Esophagus muscularis mucosa (tissue), 4 donors: ENCODE measurements at places on chromosomes 4 and X.

DNA sequence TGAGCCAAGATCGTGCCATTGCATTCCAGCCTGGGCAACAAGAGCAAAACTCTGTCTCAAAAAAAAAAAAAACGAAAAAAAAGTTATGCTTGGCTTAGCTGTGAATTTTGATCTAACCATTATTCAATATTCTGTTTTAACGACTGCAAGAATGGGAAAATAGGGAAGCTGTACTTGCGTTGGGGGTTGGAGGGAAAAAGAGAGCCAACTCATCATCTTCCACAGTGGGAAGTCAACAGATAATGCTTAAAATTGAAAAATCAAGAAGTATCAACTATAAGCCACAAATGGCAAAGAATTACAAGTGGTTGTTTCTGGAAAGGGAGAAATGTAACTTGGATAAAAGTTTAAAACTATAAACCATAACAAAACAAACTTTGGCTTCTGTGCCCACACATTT, 2.9 kb downstream of the TEC start:
- DNase-seq, result no peak

DNA sequence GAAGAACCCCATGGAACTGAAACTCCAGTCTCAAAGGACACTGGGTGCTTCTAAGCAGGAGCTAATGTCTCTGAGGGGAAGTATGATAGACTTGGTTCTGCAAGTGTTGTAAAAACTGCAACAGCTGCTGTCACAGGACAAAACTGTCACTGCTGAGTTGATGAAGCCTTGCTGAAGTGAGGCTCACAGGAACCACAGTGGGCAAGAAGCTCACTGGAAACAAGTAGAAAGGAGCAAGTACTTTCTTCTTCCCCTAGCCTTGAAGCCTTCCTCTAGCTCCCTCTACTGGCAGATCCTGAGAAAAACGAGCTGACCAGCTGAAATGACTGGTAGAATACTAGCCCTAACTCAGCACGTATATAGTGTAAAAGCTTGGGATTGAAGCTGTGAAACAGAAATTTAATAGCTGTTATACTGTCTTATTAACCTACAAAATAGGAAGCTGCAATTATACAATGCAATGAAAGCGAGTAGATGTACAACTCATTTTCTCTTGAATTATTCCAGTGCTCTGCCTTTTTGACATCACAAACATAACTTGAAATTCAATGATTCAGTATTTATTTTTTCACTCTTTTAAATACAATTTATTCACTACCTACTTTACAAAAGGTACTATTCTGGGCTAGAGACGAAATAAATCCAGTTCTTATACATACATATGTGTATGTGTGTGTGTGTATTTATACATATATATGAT, 91.4 kb downstream of the GABRB1 start:
- no peak for DNase-seq

- DNase-seq, result no peak
Observed at GRCh38 chrX:63488546-63489373, 137.6 kb upstream of the SPIN4 start.

DNA sequence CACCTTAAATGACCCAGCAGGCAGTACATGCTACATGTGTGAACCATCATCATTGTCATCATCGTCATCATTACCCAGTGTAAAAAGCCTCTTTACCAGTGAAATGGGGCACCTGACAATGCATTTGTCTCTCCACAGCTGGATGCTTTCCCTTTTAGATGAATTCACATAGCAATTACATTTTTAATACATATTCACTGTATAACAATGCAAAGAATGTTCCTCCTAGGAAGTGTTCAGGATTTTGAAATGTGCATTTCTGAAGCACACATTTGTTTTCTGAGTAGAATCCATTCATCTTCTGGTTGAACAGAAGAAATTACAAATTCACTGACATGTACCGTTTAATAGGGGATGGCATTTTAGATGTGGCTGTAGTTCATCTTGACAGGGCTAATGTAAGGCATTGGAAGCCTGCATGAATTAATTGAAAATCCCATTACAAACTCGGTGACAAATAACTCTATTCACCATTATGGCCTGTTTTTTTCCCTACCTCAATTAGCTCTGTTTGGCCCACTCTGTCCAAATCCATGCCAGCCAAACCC, 111.1 kb downstream of the SH3RF1 start:
- DNase-seq, result no peak

DNA sequence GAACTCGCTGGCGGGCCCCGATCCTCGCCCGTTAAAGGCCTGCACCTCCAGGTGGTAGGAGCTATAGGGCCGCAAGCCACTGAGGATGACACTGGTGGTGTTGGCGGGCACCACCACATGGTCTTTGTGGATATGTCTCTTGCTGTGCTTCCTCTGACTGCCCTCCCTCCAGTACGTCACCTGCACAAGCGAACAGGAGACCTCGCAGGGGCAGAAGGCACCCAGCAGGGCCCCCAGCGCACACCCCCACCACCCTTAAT, 20.7 kb downstream of the L1CAM start:
- DNase-seq, result no peak

GRCh38 chr4:158964114-158964727, 138.7 kb upstream of the RAPGEF2 start:
- DNase-seq, result no peak

DNA sequence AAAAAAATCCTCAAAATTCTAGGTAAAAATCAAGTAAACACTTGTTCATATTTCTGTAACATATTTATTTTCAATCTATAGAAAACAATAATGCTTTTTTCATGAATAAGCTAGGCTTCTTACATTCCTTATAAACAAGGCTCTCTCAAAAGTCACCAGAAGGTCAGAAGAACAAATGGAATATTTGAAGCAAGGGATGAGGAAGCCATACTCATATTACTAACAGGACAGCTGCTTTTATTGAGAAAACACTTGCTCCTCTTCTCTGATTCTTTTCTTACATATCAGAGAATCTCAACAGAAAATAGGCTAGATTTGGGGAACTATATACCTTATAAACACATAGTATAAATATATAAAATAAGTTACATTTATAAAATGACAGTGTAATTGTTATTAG, 67.9 kb downstream of the METTL14 start:
- no peak for DNase-seq

DNA sequence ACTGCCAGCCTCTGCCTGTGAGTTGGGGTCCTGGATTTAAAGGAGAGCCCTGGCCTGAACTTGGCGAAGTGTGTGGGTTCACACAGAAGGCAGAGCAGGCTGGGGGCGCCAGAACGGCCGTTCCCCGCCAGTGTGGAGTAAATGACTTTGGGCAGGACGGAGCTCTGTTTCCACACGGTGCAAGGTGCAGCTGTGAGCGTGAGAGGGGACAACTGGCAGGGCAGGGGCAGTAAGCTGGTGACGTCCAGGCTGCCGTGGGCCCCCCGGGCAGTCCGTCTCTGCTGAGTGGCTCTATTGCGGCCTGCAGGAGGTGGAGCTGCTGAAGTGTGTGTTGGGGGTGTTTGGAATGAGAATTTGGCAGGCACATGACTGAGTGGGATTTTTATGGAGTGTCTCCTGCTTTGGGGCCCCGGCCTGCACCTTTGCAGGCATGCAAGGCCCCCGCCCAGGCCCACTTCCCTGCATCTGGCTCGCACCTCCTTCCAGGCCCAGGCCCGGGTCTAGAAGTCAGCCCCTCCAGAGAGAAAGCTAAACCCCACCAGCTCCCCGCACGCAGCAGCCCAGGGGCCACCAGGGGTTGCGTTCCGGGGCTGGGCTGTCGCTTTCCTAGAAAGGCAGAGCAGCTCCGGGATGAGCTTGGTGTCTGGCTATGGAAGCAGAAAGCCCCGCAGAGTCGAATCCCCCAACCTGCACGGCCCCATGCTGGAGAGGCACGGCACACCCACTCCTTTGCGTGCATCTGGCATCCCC, 62.2 kb upstream of the GRPEL1 start:
- DNase-seq, result no peak

DNA sequence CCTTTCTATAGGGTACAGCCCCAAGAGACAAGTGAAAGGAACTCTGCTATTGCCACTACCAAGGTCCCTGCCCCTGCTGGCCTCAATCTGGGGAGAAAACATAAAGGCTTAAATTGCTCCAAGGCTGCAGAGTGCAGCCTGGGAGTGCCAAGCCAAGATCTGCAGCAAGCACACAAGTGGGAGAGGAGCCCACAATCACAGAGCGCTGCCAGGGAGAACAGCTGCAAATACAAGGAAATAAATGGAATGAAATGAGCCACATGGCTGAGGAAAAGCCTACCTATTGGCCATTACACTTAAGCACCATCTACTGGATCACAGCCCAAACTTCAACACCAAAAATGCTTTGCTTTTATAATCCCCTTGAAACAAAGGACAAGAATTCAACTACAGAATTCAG, 582.4 kb downstream of the FAM133A start:
- no peak for DNase-seq

- DNase-seq, result no peak
Observed at GRCh38 chrX:115373308-115373707, 83.8 kb downstream of the LUZP4 start.

DNA sequence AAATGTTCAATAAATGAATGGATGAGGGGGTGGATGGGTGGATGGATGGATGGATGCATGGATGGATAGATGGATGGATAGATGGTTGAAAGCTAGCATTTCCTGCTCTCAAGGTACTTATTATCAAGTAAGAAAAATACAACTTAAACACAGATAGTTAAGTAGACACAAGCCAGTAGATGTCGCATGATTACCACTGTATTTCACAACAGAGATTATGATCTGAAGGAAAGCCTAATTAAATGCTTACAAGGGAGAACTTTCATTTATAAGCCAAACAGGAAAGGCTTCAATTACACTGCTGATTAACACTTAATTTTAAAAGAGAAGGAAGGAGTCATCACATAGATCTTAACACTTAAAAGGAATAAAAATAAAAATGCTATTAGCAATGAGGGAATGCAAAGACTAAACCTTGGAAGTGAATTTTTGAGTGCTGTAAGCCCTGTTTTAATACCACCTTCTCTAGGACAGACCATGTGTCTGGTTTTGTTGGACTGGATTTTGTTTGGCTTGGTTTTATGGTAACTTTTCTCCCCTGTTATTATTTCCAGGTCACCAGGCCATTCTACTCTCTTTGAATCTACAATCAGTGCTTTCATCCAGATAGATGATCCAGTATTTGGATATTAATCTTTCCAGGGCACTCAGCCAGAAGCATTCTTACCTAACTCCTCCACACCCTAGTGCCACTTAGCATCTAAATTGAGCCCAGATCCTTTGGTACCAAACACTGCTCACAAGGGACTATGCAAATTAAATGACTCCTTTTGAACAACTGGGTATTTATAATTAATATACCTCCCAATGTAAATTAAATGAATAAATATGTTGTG, 75.5 kb upstream of the SLC39A8 start:
- no peak for DNase-seq

DNA sequence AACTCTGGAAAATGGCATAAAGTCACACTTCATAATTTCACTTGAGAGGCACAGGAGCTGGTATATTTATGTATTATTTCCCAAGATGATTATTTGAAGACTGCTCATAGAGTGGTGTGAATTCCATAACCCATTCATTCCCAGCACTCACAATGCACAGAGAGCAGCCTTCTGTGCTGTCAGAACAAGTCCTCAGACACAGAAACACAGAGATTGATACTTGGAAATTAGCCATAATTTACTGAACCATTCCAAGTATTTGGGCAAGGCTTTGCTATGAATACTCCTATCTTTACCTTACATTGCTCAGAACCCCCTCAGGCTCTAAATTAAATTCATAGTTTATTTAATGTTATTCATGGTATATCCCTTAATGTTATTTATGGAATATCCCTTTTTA, 53.6 kb downstream of the PABPC4L start:
- no peak for DNase-seq

DNA sequence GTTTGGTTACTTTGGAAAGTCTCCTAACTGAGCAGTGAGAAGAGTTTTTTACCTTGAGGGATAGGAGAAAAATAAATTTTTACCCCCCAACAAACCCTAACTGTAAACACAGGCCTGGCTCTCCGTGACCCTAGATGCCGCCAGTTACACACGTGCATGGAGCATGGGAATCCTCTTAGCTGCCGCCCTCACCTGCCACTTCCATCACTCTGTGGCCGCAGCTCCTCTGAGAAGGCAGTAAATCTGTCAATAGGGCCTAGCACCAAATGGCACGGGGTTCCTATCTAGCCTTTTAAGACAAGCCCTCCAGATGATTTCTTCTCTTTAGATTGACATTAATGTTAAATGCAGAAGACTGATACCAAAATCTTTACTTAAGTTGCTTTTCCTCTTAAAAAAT, 330.3 kb upstream of the FAM241A start:
- DNase-seq, result no peak

- no peak for DNase-seq
Observed at GRCh38 chrX:105821471-105822121, 743 bp upstream of the NRK start.

DNA sequence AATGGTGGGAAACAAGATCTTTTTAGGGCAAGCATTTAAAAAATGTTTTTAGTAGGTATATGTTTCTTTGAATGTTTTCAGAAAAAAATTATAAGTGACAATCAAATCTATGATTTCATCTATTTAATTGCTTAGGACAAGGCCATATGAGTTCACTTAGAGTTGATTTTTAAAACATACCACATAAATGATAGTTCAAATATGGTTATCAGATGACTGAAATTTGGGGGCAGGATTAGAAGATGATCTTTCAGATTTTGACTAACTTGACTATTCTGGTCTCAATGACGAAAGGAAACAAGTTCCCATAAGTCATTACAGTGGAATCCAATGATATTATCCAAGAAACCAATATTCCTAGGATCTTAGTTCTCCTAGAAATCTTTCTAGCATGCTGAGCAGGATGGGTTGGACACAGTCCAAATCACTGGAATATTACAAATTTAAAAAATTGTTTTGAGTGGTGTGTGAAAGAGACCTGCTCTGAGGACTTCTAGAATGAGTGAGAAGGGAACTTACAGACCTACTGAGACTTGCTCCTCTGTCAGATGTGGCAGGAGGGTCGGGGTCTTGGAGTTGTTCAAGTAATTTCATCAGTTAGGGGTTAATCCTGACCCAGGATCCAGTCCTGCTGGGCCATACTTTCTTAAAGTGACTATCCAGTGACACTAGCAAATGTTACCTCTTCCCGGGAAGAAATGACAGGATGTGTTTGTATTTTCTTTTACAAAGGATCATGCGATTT, 20.0 kb downstream of the RHOH start:
- DNase-seq, result no peak

DNA sequence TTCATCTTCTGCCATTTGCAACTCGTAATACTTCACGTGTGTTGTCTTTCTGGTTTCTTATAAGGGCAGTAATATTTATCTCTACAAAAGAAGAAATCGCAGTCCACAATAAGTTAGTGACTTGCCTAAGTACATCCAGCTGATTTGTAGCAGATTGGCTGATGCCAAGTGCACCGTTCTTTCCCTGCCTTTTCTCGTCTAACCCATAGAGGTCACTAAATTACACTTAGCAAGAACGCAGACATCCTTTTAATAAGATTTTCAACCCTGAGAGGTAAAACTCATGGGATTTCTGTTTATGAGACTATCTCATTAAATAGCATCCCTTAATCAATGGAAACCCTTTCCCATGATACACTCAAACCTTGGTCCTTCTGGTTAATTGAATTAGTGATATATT, 408.6 kb upstream of the ACTRT1 start:
- DNase-seq, result no peak

DNA sequence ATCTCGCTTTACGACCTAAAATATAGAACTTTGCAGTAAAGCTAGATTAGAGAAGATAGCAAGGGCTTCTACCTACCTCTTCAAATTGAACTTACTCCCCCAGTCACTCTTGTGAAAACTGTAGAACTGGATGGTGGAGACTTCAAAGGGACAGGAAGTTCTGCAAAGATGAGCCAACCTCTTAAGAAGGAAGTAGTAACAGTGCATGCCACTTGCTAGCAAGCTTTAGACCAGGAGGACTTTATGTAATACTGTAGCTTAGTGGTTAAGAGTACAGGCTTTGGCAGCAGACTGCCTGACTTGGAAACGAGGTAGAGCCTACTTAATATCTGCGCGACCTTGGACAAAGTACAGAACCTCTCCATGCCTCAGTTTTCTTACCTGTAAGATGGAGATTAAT, 27.5 kb upstream of the VBP1 start:
- no peak for DNase-seq
